ENCODE measurements at places on chromosomes 2 and 18.

- no peak for DNase-seq
Observed at GRCh38 chr2:126771094-126771493, 115.1 kb downstream of the GYPC start.

GRCh38 chr2:85088921-85089320 lies 44.3 kb upstream of the TCF7L1 start:
- no peak for DNase-seq

DNA sequence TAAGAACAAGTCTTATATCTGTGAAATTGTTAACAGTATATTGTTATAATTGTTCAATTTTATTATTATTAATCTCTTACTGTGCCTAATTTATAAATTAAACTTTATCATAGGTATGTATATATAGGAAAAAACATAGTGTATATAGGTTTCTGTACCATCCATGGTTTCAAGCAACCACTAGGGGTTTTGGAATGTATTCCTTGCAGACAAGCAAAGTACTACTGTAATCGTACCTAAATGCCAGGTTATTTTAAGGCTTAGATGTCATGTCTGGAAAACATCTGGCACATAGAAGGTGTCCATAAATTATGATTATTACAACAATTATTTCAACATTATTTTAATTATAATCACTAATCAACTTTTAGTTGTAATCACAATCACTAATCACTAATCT lies 8.4 kb downstream of the ITSN2 start:
- DNase-seq = no peak

DNA sequence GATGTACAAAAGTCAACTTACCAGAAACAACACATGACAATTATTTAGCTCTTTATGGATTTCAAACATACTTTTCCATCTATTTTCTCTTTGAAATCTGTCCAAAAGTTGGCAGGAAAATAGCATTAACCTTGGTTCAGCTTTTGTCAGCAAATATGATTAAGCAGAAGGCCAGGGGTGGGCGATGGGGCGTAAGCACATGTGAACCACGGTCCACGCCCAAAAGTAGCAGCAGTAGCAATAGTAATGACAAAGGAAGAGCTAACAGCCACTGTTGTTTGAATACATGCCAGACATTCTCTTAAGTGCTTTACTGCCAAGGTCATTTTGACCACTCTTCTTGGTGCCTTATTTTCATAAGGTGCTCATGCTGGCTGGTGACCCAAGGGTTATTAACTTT lies 73.5 kb downstream of the ANTXR1 start:
- no peak for DNase-seq

DNA sequence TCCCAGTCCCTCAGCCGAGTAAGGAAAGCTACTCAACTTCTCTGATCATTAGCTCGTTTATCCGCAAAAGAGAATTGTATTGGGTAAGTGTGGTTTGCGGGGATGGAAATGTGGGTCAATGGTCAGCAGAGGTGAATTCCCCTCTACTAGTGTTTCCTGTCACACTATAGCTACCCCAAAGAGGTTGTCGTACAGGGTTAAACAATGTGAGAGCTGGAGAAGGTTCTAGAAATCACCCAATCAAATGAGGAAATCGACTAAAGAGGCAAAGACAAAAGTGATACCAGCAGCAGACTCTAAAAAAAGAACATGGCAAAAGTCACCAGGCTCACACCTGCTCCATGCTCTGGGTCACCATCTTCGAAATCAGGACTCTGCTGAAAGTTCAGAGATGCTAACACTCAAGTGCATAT lies 144.7 kb upstream of the ITGA4 start:
- DNase-seq = peak; percentile 72

DNA sequence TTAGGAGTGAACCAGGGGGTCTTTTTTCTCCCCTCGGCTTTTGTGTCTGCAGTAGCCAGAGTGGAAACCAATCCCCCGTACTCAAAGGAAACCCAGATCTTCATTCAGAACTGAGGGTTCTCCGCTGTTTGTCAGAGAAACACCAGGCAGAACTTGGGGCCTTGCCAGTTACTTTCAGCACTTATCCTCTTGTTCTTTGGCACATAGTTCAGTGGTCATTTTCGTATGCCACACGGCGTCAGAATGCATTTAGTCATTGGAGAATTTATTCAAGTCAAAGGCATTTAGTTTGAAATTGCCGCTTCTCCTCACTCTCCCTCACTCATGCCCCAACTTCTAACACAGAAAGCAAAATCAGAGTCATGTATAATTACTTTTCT lies 102.9 kb downstream of the CABLES1 start:
- no peak for DNase-seq

DNA sequence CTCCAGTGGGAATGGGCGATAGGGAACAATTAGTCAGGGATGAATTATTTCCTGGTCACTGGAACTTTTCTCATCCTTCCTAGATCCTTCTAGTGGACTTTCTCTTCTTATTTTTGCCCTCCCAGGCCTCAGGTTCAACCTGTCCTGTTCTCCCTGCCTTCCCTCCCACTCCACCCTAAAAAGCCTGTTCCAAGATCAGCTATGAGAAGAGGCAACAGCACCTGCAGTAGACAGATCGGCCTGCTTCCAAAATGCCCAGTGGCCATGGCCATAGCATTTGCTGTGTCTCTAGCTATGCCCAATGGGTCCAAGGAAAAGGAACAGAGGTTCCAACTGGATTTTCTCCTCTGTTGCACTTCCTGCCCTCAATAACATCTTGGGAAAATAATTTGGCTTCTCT lies 16.5 kb upstream of the KCNF1 start:
- DNase-seq = no peak

- no peak for DNase-seq
Observed at GRCh38 chr2:150230004-150230403, 257.5 kb downstream of the RND3 start.

DNA sequence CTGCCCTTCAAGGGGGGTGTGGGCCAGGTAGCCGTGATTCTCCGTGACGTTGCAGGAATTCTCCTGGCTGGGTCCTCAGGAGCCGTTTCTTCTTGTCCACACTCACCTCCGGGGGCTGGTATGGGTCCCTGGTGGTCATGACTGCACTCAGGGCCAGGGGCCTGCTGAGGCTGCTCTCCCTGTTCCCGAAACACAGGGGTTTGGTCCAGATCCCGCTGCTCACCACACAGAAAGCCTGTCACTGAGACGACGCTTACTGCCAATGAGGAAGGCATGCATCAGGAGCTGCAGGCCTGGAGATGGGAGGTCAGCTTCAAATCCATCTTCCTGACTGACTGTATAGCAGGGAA lies 160.7 kb downstream of the RTP5 start:
- no peak for DNase-seq

Data from CD4-positive, alpha-beta T cell treated with Interleukin-12 subunit alpha and Interleukin-12 subunit beta, for 1 hour (primary cell).